ENCODE measurements at places on chromosomes 5 and 9.

- DNase-seq: no peak
Observed at GRCh38 chr5:115549154-115549553, 4.6 kb upstream of the FEM1C start.

DNA sequence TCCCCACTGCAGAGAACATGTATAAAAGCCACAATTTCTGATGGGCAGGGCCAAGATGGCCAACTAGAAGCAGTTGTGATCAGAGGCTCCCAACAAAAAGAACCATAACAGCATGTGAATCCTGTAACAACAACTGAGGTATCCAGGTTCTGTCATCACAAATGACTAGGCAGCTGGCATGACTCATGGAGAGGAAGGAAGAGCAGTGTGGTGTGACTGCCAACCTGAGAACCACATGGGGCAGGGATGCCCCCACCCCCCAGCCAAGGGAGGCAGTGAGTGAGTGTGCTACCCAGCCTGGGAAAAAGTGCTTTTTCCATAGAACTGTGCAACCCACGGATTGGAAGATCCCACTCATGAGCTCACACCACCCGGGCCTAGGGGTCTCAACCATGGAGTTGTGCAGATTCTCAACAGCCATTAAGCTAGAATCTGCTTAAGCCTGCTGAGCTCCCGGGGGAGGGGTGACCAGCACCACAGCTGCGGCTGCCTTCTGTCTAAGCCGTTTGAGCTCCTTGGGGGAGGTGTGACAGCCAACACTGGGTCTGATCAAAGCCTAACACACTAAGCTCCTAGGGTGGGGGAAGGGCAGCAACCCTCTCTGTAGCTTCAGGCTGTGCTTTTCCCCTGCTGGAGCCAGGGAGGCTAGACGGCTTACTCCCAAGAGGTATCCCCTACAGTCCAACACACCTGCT, 80.1 kb upstream of the DMAC1 start:
- DNase-seq: no peak

DNA sequence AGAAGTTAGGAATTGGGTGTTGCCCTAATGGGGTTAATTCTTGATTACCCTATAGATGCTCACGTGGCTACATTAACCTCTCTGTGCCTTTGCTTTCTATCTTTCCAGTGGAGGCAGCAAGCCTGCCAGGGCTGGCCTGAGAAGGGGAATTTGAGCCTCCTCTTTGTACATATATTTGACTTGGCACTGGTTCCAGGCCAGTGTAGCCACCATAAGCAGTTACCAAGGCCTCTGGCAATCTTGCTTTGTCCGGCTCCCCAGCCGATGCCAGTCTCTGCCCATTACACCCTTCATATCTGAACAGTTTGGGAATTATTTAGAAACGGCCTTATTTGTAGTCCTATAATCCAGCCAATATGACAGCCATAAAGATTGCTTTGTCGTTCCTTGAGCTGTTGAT, 58.6 kb upstream of the PPARGC1B start:
- no peak for DNase-seq

DNA sequence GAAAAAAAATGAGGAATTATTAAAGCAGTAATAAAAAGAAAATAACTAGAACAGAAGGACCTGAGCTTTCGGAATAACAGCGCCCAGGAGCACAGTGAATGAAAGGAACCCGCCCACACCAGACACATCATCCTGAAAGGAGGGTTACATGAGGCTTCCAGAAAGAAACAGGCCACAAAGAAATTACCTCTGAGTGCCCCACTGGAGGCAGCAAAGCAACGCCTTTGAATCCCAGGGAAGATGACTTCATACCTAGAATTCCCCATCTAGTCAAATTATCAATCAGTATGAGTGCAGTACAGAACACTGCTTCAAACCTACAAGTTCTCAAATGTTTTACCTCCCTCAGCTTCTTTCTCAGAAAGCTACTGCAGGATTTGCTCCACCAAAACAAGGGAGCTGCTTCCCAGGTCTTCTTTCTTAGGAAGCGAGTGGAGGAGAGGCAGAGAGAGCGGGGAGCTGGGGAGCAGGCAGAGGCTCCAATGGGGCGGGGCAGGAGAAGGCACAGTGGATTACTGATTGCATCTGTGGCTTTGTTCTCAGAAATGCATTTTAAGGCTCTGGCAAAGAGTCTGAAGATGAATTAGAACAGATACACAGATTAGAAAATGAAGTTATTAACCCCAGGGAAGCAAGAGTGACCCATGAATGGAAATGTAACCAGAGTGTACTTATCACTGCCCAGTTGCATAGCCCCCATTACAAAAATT, 87.1 kb downstream of the SEMA4D start:
- DNase-seq: peak; percentile 34

DNA sequence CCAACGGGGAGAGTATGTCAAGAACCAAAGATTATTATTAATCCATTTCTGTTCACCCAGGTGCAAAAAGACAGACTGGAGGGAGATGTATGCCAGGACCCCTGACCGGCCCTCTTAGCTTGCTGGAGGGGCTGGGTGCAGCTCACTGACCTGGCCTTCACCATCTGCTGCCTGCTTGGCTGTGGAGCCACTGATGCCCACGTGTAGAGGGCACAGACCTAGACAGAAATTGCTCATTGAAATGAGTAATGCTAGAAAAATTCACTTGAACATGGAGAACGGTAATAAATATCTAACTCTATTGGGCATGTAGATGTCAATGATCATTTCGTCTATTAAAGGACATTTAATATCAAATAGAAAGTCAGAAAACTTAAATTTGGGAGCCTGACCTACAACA, 58.8 kb upstream of the ERCC6L2 start:
- no peak for DNase-seq

GRCh38 chr9:19173598-19174125, 46.4 kb upstream of the PLIN2 start:
- DNase-seq: no peak

GRCh38 chr5:159658266-159658925, 257.9 kb upstream of the ADRA1B start:
- no peak for DNase-seq

DNA sequence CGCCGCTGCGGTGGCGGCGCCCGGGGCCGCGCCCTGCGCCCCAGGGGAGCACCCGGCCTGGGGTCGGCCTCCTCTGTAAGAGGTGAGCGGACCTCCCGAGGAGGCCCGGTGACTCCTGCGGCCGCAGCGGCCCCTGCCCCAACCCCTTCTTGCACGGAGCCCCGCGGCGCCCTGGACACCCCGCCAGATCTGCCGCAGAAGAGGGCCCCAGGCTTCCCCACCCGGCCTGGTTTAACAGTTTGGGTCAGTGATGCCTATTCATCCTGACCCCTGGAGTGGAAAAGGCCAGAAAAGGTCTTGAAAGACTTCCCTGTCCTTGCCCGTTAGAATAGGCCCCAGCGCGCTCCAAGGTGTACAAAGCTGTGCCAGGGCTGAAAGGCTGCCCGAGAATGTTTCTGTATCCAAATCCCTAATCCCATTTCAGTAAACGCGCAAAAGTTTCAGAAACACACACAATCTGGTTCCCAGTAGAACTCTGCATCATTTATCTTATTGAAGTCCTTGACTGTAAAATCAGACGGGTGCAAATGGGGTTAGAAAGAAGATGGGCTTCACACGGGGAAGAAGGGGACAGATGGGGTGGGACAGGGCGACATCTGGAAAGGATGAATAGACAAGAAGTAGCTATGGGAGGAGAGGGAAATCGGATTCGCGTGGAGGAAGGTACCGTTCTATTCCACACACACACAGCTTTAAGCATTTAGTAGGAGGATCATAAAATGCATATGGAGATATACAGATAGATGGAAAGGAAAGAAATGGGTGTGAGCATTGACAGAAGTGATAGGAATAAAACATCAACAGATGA, 1.1 kb upstream of the SSBP2 start:
- no peak for DNase-seq

DNA sequence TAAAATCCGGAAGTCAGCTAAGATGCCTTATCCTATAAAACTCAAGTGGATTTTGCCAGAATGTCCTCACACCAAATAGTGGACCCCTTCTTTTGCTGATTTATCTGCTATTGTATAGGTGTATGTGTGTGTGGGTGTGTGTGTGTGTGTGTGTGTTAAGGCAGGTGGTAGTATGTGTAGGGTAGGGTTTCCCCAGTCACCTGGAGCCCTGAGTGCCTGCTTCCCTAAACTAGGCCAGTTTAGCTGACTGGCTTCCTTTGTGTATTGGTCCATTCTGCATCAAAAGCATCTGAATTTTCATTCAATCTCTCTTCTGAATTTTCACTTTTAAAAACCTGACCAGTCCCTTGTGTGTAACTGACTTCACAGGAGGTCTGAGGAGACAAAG, 42.2 kb upstream of the LCP2 start:
- DNase-seq: no peak

DNA sequence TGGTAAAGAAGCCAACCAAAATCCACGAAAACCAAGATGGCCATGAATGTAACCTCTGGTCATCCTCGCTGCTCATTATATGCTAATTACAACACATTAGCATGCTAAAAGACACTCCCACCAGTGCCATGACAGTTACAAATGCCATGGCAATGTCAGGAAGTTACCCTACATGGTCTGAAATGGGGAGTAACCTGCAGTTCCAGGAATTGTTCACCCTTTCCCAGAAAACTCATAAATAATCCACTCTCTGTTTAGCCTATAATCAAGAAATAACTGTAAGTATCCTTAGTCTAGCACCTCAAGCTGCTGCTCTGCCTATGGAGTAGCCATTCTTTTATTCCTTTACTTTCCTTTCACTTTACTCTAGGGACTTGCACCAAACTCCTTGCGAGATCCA, 160.6 kb downstream of the EFNA5 start:
- no peak for DNase-seq

DNA sequence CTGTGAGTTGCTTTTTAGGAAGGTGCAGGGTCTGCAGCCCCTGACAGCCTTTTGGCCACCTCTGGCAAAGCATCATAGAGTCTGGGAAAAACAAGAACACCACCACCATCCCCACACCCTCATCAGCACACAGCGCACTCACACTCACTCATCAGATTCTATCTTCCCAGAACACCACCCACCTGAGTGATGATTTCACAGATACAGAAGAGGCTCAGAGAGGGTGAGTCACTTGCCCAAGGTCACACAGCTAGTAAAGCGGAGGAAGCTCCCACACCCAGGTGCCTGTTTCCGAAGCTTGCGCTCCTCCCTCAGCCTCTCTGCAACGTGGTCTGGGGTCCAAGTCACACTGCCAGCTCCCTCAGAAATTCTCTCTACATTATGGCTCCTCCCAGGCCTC, 41.8 kb upstream of the HRH2 start:
- no peak for DNase-seq

DNA sequence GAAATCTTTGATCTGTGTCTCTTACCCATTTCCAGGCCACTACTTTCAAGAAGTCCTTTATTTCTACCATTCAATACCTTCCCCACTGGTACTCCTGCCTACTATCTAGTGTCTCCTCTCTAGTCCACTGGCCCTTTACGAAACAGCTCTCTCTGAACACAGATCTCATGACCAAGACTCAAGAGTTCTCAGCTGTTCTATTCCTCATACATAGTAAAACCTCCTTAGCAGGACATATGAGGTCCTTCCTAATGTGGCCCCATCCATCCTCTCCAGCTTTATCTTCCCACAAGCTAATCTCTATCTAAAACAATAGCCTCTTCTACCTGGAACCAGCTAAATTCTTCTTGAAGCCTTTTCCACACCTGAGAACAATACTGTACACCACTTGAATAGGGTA, 2.6 kb downstream of the TEX10 start:
- no peak for DNase-seq

GRCh38 chr5:116546033-116546742, 28.4 kb downstream of the SEMA6A start:
- no peak for DNase-seq

- no peak for DNase-seq
Observed at GRCh38 chr9:127634021-127634420, 21.9 kb downstream of the STXBP1 start.

DNA sequence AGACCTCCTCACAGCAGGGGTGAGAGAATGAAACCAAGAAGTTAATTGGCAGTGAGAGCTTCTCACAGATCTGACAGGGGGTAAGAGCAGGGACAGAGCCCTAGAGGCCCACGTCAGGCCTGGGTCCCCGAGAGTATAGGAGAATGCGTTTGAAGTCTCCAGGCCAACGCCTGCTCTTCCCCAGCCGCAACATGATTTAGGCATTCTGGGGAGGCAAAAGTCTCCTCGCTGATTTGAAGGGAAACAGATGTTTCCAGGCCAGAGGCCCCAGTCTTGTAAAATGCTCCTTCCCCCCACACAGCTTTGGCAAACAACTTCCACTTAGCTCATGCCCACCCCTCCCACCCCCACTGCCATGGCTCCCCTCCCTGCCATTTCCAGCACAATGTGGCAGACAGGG, 239.2 kb upstream of the TRIM32 start:
- DNase-seq: no peak

- no peak for DNase-seq
Observed at GRCh38 chr5:176489077-176489476, 40.9 kb downstream of the FAF2 start.

DNA sequence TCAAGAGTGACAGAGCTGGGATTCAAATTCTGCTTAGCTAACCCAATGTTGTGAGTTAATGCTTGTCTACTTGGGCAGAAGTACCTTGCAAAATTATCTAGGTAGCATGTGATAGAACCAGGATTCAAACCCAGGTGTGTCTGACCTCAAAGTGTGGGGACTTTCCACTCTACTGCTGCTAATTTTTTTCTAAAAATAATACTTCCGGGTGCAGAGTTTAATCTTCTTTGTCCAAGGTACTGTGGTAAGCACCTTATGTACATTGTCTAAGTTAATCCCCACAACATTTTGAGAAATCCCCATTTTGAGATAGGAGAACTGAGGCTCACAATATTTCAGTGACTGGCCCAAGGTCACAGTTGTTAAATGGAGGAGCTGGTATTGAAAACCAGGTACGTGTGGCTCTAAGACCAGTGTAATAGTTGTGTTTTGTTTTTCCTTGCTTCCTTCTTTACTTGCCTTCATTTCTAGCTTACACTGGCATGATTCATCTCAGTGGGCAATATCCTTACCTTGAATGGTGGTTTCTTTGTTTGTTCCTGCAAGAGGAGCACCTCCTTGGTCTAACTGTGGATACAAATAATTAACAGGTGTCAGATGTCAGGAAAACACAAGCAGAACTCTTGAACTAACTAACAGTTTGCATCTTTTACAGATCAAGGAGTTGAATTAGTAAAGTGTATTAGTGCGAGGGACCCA, 7.5 kb downstream of the ALDOB start:
- no peak for DNase-seq

DNA sequence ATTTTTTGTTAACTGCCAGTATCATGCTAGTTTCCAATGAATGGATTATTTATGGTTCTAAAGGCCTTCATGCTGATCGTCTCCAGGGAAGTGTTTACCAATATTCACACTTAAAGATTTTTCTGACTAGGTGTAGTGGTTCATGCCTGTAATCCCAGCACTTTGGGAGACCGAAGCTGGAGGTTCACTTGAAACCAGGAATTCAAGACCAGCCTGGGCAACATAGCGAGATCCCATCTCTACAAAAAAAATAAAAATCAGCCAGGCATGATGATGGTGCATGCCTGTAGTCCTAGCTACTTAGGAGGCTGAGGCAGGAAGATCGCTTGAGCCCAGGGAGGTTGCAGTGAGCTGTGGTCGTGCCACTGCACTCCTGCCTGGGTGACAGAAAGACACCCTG, 43.5 kb downstream of the FAM13B start:
- no peak for DNase-seq

DNA sequence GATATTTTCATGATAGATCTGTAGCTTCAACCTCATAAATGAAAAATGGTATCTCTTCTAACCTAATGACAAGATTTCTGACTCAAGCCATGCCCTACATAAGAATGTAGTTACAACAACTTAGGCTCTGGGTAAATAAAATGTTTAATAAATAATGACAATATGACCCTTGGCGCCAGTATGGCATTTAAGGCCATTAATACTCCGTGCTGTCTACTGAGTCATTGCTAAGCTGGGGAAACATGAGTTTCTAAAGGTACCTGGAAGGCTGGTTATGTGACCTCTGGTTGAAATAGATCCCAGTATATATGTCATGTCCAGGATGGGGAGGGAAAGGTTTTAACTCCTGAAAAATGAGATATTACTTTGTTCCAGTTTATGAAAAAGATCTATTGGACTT, 58.0 kb upstream of the CEMIP2 start:
- DNase-seq: no peak

All from activated T-helper 1 cell treated with anti-CD3 and anti-CD28 coated beads, Interleukin-2, amount 50 U/mL, for 16 hours (primary cell).